ENCODE measurements at places on chromosomes 13 and 19. TPM values are rescaled to one million over a fixed set of nuclear protein-coding genes. Genes with fewer than 3 reads are reported as not detected.
A peak's percentile ranks its signal among the peaks of the same experiment; 100 is the strongest.

Gene EPS8L1
- total RNA-seq, result not detected

Gene CRLF1
- 0.82 TPM for total RNA-seq

Gene SIGLEC10
- total RNA-seq, result 0.83 TPM

Gene KIR2DL4
- not detected for total RNA-seq

Gene TSSK6
- total RNA-seq, result 1.6 TPM

Gene RNF113B
- not detected for total RNA-seq

Gene CBY2
- total RNA-seq, result not detected

- DNase-seq, result no peak
Measured at GRCh38 chr13:98286799-98287198, 109.7 kb upstream of the RNF113B start.

DNA sequence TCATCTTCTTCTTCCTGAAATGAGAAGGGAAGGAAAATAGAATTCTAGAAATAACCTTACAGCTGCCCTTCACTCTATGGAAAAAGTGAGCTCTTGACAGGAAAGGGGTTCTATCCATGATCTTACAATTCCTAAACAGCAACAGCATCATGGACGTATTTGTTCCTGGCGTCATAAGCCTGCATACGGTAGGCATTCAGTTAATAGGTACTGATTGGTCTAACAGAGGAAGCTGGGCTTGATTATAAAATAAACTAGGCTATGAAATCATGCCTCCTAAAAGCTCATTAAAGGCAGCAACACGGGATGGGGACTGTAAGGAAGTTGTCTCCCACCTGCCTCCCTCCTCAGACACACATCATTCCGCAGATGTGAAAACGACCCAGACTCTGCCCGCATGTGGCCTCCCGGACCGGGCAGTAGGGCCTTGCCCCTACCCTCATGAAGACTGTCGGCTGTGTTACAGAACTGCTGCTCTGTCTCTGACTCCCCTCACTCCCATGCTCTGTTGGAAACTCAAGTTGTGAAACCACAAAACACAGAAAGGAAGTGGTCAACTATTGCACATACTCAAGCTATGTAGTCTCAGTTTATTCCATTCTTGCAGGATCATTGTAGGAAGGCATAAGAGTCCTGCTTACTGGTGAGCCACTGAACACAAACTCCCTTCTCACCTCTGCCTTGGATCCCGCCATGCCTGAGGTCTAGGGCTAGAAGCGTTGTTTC, 129.8 kb downstream of the DLEU7 start:
- no peak for DNase-seq

GRCh38 chr13:25584087-25584486, 212.3 kb downstream of the ATP8A2 start:
- DNase-seq, result no peak

DNA sequence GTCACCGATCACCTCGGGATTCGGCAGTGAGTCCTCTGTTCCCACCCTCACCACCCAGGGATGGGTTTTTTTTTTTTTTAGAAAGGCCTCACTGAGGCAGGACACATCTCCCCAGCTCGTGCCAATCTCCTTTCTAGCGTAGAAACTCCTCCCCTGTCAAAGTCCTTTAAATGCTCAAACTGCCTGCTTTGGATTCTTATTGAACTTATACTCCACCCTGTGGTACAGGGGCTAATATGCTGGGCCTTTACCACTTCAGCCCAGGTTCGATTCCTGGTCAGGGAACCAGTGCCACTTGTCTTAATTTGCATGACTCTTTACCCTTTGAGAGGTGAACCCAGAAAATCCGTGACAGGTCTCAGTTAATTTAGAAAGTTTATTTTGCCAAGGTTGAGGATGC, 8.3 kb upstream of the ZNF14 start:
- DNase-seq, result no peak

DNA sequence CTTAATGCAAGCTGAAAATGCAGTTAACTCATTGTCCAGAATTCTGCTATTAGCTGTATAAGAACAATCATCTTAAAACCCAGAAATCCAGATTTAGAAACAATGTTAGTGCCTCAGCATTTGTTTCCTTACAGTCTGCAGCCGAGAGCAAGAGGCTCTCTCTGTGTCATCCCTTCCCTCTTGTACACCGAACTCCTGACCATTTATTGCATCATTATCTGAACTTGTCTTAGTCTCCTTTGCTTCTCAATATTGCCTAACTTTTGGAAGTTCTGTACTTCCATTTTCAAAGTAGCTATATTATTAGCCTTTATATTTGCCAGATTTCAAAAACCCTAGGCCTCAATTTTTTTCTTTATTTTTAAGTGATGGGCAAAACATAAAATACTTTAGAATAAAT, 27.1 kb downstream of the RNASEH2B start:
- DNase-seq, result no peak

GRCh38 chr13:66745307-66745706, 484.8 kb downstream of the PCDH9 start:
- DNase-seq, result no peak

DNA sequence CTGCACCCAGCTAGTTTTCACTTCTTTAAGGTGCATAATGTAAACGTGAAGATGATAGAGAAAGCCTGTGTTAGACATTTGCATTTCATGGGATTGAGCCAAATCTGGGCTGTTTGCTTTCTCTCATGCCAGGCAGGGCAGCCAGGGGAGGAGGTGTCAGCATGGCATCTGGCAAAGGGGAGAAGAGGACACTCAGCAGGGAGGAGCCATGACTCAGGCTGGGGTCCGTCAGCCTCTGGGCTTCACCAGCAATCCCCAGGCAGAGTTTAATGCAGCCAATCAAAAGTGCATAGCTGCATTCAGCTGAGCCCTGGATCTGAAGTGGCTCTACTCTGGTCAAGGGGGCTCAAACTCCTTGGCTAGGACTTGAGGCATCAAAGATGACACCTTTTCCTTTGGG, 23.5 kb downstream of the EBPL start:
- DNase-seq, result no peak

DNA sequence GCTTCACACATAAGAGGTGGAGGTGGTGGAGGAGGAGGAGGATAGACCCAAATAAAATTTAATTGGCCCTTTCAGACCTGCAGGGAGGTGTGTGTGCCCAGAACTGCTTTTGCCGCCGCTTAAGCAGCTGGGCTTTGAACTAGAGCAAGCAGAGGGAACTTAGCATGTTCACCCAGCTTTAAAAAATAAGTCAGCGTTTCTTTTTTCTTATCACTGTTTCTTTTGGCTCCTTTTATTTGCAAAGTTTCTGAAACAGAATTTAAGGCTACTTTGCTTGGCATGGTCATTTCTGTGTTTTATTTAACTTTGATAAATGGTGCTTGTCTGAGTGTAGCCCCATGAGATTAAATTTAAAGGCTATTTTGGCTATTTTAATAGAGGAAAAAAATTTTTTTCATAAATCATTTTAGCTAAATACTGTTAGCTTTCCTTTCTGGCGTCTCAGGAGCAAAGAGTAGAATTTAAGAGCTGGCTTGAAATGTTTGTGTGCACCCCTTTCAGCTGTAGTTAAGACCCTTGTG, 43.3 kb upstream of the RNF113B start:
- no peak for DNase-seq

DNA sequence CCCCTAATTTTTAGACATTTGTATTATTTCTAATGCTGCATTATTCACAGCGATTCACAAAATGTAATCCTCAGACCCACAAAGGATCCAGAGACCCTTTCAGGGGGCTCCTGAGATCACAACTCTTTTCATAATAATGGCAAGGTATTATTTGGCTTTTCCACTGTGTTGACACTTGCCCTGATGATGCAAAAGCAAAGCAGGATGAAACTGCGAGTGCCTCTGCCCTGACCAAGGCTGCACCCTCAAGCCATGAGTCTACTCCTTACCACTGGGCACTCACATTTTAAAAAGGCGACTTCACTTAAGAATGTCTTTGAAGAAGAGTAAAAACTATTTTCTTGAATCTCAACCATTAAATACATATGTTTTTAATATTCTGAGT, 11.4 kb downstream of the ELF1 start:
- no peak for DNase-seq

- DNase-seq, result no peak
Measured at GRCh38 chr13:75554464-75554863, 4.9 kb downstream of the UCHL3 start.

- DNase-seq, result no peak
Measured at GRCh38 chr19:53881482-53882390, at the start of gene PRKCG. PRKCG (plus strand) TSS chr19:53882197; CDS start chr19:53882495, 298 bp downstream.

- no peak for DNase-seq
Measured at GRCh38 chr13:72651144-72651543, 76.3 kb downstream of the MZT1 start.

GRCh38 chr19:44553478-44554171, 24.1 kb upstream of the CEACAM20 start:
- no peak for DNase-seq

GRCh38 chr19:21474671-21475181, 30.7 kb upstream of the ZNF429 start:
- peak; percentile 82 for DNase-seq

- no peak for DNase-seq
Measured at GRCh38 chr13:103799028-103799427, 732.8 kb upstream of the SLC10A2 start.

DNA sequence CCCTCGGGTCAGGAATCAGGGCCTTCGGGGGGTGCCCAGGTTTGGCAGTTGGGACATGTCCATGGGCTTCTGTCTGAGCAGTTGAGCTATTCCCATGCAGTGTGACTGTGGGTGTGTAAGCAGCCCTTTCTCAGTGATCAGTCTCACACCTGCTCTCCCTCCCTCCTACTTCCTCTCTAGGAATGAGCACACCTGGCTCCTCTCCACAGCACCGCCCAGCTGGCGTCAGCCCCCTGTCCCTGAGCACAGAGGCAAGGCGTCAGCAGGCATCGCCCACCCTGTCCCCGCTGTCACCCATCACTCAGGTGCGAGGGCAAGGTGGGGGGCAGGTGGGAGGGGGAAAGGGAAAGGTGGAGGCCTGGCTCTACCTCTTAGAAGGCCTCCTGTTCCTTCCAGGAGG, 25.9 kb downstream of the COMP start:
- DNase-seq, result no peak

DNA sequence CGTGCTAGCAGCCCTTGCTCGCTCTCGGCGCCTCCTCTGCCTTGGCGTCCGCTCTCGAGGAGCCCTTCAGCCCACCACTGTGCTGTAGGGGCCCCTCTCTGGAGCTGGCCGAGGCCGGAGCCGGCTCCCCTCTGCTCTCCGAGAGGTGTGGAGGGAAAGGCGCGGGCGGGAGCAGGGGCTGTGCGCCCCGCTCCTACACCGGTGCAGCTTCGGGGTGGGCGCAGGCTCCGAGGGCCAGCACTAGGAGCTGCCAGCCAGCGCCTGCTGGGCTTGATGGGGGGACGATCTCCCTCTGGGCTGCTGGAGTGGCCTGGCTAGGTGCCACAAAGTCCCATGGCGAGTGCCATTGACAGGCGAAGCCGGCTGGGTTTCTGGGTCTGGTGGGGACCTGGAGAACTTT, 365.5 kb downstream of the SLITRK1 start:
- DNase-seq, result no peak

DNA sequence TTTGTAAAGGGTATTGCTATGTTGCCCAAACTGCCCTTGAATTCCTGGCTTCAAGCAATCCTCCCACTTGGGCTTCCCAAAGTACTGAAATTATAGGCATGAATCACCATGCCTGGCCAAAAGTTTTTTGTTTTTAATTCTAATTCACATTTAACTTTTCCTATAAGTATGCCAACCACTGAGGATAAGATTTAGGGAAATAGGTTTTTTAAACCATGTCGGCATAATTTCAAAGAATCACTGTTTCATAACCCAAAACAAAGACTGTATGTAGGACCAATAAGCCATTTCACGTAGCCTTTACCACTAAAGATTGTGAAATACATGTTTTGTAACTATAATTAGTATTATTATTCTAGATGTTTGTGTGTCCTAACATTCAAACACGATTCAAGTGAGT, 8.2 kb downstream of the ZDHHC20 start:
- DNase-seq, result no peak

GRCh38 chr13:24281188-24282008, 28.0 kb upstream of the C1QTNF9 start:
- DNase-seq, result no peak

GRCh38 chr13:28557725-28558520, 63.0 kb upstream of the FLT1 start:
- DNase-seq, result no peak

GRCh38 chr19:2987797-2988196, 10.4 kb downstream of the TLE6 start:
- DNase-seq, result no peak

DNA sequence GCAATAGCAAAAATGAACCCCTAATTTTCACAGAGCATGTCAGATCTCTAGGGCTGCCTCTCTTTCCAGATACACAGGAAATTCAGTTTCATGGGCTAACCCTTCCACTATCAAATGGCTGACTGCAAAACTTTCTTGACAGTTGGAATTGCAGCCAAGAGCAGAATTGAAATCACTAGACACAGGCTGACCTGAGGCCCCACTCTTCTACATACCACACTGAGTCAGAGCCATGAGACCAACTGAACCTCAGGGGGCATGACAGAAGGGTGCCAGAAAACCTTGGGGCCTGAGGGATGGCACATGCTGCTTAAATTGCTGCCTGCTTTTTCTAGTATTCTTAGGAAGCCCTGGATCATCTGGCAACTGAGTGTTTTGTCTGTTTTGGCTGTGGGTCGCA, 1.7 kb upstream of the DLEU7 start:
- DNase-seq, result no peak

- no peak for DNase-seq
Measured at GRCh38 chr13:23575632-23576031, 5.4 kb downstream of the TNFRSF19 start.

DNA sequence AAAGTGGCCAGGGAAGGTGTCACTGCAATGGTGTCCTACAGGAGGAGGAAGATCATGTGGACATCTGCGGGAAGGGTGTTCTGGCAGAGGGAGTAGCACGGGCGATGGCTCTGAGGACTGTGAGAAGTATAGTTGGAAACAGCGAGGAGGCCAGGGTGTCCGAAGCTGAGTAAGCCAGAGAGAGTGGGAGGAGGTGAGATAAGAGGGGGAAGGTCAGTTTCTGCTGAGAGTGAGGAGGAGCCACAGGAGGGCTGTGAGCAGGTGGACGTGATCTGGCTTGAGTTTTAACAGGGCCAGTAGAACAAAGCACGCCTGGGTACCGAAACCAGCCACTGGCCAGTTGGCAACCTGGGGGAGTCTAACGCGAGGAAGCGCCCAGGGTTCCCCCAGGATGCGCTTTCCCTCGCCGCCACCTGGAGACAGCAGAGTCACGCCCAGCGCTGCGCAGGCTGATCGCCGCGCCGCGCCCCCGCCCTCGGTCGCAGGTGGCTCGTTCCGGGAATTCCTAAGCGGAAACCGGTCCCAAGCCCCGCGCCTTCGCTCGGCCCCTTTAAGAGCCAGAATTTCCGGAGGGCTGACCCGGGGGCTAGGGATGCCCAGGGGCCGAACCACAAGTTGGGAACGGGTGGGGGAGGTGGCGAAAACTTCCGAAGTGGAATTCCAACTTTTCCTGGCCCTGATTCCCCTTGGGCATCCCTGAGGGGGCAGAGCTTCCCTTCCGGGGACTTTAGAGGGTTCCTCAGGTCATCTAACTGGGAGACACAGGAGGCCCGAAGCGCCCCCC, 1.1 kb upstream of the LSR start:
- no peak for DNase-seq

DNA sequence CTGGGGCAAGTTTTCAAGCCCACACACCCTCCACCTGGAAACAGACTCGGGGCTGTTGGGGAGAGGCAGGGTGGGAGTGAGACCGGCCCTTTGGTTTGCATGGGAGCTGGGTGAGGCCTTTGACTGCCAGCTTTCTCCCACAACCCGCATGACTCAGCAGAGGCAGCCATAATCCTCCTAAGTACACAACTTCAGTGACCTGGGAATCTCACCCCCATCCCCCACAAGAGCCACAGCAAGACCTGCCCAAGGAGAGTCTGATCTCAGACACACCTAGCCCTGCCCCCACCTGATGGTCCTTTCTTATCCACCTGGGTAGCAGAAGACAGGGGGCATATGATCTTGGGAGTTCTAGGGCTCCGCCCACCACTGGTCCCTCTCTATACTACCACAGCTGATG, 1615.4 kb downstream of the EFNB2 start:
- no peak for DNase-seq

- no peak for DNase-seq
Measured at GRCh38 chr13:20953245-20953931, 50.8 kb upstream of the XPO4 start.
